ENCODE measurements at places on chromosomes 7 and 10. TPM values are rescaled to one million over a fixed set of nuclear protein-coding genes. Genes with fewer than 3 reads are reported as not detected.

DNA sequence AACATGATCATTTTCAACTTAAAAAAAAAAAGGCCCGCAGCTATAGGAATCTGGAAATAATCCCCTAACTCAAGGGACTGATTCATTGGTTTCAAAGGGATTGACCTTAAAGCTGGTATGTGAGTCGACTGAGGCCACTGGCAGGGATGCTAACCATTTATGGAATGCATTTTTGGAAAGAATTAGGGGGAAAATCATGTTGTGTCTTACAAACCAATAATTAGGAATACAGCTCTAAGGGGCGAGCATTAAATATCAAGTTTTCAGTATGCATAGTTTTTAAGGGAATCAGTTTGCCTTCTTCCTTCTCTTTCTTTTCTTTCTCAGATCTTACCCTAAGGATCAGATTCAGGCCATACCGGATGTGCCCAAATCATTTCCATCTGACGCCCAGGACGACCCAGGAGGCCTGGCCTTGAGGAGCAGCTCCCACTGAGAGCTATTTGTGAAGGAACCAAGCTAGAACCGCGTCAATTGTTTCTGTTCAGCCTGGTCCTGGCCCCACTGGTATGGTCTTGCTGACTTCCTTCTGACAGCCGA is 48.7 kb downstream of the BPGM start:
- DNase-seq = no peak

The INA gene
- not detected for total RNA-seq

DNA sequence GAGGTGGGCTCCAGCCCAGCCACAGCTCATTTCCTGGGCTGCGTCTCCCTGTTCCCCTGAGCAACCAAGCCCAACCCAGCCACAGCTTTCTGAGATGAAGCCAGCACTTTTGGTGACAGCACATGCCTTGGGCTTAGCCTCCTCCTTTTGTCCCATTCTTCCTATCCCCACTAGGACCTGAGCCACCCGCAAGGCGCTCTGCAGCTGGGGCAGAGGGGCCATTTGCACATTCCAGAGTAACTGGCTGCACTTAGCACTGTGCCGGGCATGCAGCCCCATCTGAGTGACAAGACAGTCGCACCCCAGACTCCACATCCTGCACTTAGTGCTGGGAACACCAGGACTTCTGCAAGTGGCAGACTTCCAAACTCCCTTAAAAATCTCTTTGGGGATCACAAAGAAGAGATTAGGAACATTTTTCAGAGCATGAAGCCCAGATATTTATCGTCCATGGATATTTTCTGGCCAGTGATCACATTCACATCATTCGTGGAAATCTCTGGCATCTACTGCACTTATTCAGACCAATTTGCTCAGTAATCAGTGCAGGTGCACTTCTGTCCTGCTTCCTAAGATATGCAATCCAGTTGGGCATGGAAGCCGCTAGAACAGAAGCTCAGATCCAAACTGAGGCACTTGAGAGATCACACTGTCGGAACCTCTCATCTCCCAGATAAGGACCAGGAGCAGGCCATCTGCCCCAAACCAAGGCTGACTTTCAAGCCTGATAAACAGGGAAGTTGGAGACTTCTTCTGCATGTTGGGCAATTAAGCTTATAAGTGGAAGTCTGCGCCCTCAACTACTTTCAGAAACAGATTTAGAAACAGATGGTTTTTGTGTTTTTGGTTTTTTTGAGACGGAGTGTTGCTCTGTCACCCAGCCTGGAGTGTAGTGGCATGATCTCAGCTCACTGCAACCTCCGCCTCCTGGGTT is 26.4 kb downstream of the CHST15 start:
- DNase-seq = no peak

The NEUROD6 gene
- total RNA-seq = not detected

- DNase-seq = no peak
These were observed 438.0 kb downstream of the CNTNAP2 start for GRCh38 chr7:146554556-146554955.

The SLC26A5 gene
- not detected for total RNA-seq

The KIF5B gene
- total RNA-seq = 194 TPM

DNA sequence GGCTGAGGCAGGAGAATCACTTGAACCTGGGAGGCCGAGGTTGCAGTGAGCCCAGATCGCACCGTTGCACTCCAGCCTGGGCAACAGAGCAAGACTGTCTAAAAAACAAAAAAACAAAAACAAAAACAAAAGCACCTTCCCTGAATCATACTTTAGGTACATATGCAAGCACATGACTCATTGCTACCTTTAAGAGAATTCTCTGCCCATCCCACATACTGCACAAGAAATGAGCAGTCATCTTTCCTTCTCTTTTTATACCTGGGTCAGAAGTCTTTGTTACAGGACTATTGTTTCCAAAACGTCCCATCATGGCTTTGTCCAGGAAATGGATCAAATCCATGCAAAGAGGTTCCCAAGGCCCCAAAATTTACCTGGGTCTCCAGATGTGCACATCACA is 21.5 kb upstream of the AKR1B10 start:
- DNase-seq = no peak

- peak; percentile 76 for DNase-seq
These were observed 25.8 kb upstream of the PPP2R2D start for GRCh38 chr10:131874991-131875451.

The FGL2 gene
- total RNA-seq = 8.8 TPM

The SORBS1 gene
- total RNA-seq = 3.7 TPM

- peak; percentile 74 for DNase-seq
These were observed 69.4 kb downstream of the PTPRE start for GRCh38 chr10:127976286-127976685.

GRCh38 chr7:113142385-113143119 is 24.2 kb upstream of the SMIM30 start:
- DNase-seq = no peak

DNA sequence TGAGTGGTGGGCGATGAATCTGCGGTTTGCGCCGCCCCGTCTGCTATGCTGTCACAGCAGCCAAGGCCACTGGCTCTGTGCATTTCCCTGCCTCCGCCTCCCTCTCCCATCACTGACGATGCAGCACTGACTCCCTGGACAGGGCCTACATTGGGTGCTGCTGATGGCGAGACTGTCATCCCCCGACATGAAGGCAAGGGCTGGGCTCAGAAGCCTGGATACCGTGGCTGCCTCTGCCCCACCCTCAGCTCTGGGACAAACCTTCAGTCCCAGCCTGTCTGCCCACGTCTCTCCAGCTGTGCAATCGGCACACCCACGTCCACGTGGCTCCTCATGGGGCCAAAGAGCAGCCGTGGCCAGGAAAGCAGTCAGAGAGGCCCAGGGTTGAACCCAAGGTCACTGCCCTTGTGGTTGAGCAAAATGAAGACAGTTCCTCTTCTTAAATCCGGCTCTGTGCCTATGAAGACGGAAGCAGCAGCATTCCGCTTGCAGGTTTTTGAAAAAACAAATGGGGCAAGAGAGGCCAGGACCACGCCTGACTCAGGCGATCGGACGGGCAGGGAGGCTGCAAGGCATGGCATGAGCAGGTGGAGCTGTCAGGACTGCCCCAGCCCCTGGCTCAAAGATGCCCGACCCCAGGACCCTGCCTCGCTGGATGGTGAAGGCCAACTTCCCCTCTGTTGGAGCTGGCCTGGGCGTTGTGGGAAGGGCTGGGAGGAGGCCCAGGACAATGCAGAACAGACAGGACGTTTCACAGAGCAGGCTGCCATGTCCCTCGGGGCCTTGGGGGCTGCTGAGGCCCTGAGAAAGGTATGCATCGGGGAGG is 517.5 kb downstream of the DNAJB6 start:
- no peak for DNase-seq

GRCh38 chr10:96249264-96249663 is 22.1 kb downstream of the BLNK start:
- no peak for DNase-seq

DNA sequence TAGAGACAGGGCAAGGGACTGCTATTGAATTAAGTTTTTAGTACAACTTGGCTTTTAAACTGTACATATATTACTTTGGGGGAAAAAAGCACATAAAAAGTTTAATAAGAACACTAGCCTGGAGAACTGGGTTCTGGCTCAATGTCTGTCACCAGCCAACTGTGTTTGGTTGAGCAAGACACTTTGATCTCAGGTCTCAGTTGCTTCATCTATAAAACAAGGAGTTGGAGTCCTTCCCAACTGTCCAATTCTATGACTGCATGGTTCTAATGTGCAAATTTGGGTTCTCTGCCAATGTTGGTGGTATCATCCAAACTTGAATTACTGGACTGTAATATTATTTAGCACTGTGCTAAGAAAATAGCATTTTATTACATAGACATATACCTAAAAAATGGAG is 50.3 kb downstream of the ATXN7L1 start:
- peak; percentile 53 for DNase-seq

DNA sequence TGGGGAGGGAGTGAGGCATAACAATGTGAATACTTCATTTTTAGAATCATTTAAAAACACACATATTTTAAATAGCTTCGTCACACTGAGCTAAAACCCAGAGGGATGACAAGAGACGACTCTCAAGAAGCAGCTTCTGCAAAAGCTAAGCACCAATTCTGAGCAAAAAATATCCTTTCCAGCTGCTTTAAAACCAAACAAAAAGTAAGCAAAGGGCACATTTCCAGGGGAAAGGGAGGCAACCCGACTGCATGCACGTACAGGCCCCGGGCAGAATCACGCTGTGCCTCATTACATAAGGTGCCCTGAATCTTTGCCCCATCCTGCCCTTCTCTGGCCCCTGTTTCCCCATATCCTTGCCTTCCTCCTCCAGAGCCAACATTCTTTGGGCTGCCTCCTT is 78.4 kb downstream of the DGKI start:
- DNase-seq = no peak

The OPN4 gene
- not detected for total RNA-seq

The LRRD1 gene
- total RNA-seq = not detected

The SPDYE5 gene
- not detected for total RNA-seq

- no peak for DNase-seq
These were observed 4.9 kb downstream of the MAT1A start for GRCh38 chr10:80284522-80284921.

GRCh38 chr7:111384065-111384891 is 178.0 kb downstream of the IMMP2L start:
- peak; percentile 71 for DNase-seq

- DNase-seq = peak; percentile 22
These were observed 10.9 kb downstream of the TECPR1 start for GRCh38 chr7:98240961-98241673.

The TFR2 gene
- total RNA-seq = 1.3 TPM

The ACBD7 gene
- total RNA-seq = 2.0 TPM

Data from LHCN-M2 (cell line).